Activated CD4-positive, alpha-beta T cell treated with anti-CD3 and anti-CD28 coated beads for 4 hours (primary cell): ENCODE measurements at places on chromosomes 12 and 14.

- DNase-seq: no peak
Observed at GRCh38 chr12:62562846-62563245, 96.2 kb downstream of the MON2 start.

DNA sequence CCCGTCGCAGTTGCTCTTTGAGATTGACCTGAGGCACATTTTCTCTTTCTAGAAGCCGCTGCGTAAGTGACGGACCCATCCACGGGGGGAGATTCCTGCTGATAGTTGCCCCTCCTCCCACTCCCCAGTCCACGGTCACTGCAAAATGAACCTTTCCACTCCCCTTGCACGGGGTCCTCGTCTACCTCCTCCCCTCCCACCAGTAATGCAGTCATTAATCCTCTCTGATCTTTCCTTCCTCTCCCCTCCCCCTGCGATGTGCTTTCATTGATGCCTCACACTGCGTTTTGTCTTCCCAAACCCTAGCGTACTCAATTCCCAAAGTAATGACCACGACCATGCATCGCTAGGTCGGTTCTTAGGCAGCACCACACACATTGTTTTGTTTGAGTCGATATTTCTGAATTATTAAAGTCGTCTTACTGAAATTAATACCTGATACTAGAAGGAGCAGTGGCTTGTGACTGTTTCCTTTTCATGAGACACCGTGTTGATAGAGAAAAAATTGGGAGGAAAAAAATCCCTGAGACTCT lies 857 bp downstream of the ETNK1 start:
- peak; percentile 29 for DNase-seq

GRCh38 chr12:52831251-52831650 lies 2.9 kb downstream of the KRT79 start:
- no peak for DNase-seq

DNA sequence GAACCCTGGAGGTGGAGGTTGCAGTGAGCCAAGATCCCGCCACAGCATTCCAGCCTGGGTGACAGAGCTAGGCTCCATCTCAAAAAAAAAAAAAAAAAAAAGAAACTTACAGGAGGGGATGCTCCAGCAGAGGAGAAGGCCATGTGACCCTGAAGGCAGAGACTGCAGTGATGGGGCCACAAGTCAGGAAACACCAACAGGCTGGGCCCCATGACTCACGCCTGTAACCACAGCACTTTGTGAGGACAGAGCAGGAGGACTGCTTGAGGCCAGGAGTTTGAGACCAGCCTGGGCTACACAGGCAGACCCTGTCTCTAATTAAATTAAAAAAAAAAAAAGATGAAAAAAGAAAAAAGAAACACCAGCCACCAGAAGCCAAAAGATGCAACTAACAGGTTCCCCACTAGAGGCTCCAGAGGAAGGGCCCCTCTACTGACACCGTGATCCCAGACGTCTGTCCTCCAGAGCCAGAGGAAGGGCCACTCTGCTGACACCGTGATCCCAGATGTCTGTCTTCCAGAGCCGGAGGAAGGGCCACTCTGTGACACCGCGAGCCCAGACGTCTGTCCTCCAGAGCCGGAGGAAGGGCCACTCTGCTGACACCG lies 9.1 kb upstream of the GLT1D1 start:
- no peak for DNase-seq

DNA sequence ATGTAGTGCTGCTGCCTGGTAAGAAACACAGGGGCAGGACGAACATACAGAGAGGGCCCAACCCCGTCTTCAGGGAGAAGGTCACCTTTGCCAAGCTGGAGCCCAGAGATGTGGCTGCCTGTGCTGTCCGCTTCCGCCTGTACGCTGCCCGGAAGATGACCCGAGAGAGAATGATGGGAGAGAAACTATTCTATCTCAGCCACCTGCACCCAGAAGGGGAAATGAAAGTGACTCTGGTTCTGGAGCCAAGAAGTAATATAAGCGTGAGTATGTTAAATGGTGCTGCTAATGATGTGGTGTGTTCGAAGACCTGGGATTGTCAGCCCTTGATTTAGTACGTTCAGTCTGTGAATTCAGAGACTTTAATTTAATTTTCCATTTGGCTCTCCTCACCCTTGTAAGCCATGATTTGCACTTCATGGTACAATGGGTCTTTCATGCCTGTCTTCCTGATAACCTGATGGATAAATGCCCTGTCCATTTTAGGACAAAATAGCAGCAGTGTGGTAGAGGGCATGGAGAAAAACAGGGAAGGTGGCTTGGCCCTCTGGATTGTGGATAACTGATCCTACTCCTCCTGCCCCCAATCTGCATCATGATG lies 318.9 kb downstream of the SNAPC1 start:
- DNase-seq: no peak

- DNase-seq: no peak
Observed at GRCh38 chr12:2733493-2734355, 61.0 kb upstream of the FKBP4 start.

DNA sequence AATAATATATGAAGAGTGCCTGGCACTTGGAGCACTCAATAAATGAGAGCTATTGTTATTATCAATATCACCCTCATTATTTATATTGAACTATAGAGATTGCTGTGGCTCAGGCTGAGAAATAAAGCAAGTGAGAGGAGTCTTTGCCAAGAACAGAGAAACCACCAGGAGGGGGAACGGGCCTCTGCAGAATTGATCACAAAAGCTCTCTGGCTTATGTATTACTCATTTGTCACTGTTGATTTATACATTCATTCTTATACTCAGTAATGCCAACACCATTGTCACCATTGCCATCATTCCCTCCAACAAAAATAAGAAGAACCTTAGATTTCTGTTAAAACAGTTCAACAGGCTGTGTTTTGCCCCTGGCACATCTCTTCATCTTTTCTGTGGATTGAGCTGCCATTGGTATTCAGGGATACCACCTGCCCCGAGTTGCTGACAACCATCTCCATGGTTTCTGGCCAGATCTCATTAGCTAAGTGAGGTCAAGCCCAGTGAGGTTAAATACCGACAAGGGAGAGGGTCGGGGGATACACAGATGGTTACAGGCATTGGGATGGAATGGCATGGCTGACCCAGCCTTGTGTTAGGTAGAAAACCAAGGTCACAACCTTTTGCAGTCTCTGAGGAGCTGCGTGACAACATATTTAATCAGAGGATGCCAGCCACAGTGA lies 21.8 kb upstream of the PCNX1 start:
- no peak for DNase-seq

GRCh38 chr12:12676605-12677004 lies 19.4 kb downstream of the GPR19 start:
- no peak for DNase-seq

DNA sequence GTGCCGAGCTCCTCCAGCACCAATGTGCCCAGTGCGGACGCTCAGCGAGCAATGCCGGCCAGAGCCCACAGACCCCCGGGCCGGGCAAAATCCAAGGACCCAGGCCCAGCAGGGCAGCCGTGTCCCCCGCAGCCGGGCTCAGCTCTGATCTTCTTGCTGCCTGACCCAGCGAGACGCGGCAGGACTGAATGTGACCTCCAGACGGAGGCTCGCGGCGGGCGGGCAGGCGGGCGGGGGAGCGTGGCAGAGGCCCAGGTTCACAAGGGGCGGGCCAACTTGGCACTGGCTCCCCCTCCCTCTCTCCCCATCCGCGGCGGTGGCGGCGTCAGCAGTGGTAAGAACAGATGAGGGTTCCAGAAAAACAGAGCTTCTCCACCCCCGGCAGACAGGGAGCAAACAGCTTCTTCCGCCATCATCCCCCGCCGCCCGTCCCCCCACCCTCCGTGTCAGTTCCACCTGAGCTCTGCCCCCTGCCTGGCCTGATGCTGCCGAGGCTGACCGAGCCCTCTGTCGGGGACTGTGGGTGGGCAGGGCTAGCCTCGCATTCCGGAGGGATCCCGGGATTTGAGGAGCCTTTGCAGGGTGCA lies 94.3 kb downstream of the RFLNA start:
- peak; percentile 67 for DNase-seq

GRCh38 chr12:10153271-10154144 lies 18.4 kb downstream of the OLR1 start:
- peak; percentile 60 for DNase-seq

- no peak for DNase-seq
Observed at GRCh38 chr14:72503696-72504368, 390.1 kb downstream of the DPF3 start.

GRCh38 chr14:56422703-56423213 lies 156.8 kb upstream of the TMEM260 start:
- DNase-seq: no peak

GRCh38 chr14:102403028-102403427 lies 40.3 kb downstream of the TECPR2 start:
- DNase-seq: no peak

GRCh38 chr12:19972325-19973288 lies 395.7 kb upstream of the PDE3A start:
- DNase-seq: no peak

GRCh38 chr14:64806202-64806861 lies 73.4 kb downstream of the SPTB start:
- no peak for DNase-seq

- DNase-seq: no peak
Observed at GRCh38 chr14:64946310-64947045, 3.9 kb upstream of the GPX2 start.

- DNase-seq: peak; percentile 22
Observed at GRCh38 chr14:20855652-20856291, 35.4 kb upstream of the RNASE3 start.

DNA sequence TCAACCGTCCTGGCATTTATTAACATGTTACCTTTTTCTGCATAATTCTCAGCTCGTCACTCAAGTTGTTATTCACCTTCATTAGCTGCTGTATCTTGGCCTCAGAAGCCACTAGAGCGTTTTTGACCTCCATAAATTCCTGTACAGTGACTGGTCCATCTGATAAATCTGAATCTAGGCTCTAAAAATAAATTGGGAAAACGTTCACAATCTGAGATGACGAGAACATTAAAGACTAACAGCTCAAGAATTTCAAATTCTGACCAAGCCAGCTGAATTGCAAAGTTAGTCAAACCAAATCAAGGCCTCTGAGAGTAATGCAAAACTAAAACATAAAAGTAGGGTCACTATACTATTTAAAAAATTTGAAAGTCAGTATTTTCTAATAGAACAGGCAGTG lies 45.0 kb downstream of the GIT2 start:
- no peak for DNase-seq

DNA sequence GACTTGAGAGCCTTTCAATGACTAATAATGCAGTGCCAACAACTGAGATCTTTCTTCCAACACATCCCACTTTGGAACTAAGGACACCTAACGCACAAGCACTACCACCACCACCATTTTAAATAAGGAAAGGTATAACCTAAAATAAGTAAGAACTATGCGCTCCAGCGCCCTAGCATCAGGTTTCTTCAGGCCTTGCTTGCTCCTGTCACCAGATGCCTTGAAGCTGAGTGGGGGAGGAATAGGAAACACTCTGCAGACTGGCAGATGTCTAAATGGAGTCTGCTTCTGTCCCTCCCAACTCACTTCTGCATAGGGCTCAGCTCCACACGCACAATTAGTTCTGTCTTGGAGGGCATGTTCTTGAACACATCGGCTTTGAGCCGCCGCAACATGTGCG lies 15.1 kb downstream of the CHD4 start:
- no peak for DNase-seq

DNA sequence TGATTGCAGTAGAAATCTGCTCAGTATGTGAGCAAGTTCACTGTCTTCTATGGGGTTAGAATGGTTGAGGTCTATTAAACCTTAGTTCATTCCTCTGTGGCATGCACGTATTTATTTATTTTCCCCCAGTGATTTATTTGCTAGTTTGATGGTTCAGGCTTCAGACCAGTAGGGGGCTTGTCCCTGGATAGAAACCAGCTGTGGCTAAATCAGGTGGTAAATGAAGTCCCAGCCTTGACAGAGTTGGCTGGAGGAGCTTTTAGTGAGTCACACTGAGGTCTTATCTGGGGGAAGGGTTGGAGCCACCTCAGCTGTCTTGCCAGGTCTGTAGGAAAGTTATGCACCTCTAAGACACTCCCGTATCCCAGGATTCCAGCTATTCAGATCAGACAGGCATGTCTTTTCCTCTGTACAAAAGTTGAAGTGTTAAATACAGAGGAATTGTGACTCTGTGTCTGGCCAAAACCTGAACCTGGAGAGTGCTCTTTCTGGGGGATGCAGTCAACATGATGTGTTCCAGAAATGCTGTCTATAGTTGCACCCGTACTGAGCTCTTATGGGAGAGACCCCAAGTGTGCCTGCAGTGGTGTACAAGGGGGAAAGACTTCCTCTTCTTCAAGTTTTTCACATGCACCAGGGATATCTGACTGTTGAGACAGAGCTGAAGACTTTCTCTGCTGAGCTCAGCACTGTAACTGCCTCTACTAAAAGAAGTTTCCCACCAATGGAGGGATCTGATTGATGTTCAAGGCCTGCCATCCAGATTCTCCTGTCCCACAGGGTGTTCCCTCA lies 1322.1 kb downstream of the TMEM121 start:
- peak; percentile 7 for DNase-seq

DNA sequence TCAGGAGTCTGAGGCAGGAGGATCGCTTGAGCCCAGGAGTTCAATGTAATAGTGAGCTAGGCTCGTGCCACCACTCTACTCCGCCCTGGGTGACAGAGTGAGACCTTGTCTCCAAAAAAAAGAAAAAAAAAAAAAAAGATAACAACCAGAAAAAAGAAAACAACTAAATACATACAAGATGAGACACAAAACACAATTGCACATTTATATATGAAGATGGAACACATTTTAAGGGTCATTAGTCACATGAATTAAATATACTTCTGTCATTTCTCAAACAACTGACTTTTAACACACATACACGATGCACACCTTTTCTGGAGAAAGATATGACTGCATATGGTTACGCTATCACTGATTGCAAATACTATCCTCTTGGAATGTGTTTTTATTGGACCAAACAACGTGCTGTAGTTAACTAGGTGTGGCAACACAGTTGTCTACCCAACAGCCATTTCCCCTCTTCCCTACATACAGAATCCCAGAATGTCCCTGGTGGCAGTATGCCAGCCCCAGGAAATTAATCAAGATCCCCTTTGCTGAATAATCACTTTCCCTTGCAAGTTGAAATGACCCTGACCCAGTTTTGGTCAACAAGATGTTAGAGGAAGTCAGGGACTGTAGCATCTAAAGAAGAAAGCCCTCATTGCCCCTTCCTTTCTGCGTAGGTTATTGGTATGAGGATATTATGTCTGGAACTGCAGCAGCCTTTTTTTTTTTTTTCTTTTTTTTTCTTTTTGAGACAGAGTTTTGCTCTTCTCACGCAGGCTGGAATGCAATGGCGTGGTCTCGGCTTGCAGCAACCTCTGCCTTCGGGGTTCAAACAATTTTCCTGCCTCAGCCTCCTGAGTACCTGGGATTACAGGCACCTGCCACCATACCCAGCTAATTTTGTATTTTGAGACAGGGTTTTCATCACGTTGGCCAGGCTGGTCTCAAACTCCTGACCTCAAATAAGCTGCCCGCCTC lies 5.6 kb upstream of the MYL6B start:
- DNase-seq: no peak

DNA sequence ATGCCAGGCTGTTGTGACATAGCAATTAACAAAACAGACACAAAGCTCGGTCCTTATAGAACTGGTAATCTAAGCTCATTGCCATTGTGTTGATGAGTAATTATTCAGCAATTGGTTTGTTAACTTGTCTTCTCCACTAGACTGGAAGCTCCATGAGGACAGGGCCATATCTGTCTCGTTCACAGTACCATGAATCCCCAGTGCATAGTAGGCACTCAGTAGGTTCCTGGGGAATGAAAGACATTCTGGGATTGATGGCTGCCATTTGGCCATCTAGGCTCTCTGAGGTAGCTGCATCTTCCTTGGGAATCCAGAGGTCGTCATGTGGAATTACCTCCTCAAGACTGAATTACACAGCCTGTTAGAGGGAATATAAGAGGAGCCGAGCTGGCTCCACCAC lies 177.3 kb downstream of the CHST11 start:
- DNase-seq: no peak

- DNase-seq: no peak
Observed at GRCh38 chr12:46492471-46493085, 120.0 kb upstream of the SLC38A2 start.

GRCh38 chr12:80293759-80294158 lies 150.3 kb upstream of the PTPRQ start:
- DNase-seq: no peak
